Suppressor macrophage treated with lipopolysaccharide for 4 hours (primary cell): ENCODE measurements at places on chromosomes 2 and 18.
A peak's percentile ranks its signal among the peaks of the same experiment; 100 is the strongest.

DNA sequence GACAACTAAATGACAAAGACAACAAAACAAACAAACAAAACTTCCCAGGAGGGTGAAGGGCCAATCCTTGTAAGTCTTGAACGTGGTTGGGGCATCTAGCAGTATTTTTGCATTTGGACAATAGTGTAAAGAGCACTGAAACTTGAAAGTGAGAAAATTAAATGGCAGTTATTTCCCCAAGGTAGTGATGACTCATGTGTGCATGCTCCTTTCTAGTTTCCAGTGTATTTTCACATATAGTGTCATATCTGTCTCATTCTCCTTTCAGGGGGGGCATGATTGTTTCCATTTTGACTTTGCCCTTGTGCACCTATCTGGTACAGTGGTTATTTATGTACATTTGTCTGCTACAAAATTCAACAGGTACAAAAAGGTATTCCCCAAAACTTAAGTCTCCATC is 39.5 kb downstream of the CERS6 start:
- DNase-seq: peak; percentile 32

DNA sequence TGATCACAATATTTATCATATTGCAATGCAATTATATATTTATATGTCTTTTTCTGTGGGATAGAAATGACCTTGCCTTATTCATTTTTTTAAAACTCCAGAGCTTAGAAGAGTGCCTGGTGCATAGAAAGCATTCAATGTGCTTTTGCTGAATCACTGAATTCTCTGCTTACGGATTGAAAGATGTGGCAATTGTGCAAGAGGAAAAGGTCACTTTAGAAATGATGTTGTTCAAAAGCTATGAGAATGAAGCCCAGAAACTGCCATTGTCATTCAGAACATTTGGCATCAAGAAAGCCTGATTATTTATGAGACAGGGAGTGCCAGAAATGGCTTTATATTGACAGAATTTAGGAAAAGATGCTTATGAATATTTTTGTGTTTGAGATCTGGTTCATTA is 678.6 kb upstream of the CDH2 start:
- no peak for DNase-seq

- DNase-seq: no peak
These were observed 119.6 kb upstream of the ITGA6 start for GRCh38 chr2:172307800-172308199.

- DNase-seq: no peak
These were observed 108.5 kb downstream of the CTAGE1 start for GRCh38 chr18:22309191-22309590.

DNA sequence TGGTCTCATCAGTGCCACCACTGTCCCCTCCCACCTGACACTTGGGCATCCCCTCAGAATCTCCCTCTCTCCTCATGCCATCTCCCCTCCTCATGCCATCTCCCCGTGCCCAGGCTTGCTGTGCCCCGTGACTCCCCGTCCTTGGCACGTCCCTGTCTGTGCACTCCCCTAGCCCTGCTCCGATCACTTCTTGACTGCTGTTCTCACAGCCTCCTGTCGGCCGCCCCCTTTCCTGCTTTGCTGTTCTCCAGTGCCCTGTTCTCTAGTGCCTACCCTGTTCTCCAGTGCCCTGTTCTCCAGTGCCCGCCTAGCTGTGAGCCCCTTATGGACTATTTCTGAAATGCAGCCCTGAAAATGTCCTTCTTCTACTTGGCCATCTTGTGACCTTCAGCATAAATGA is 253.8 kb downstream of the ALPK2 start:
- no peak for DNase-seq

GRCh38 chr18:28690836-28691495 is 514.0 kb upstream of the CDH2 start:
- no peak for DNase-seq

- DNase-seq: no peak
These were observed 241.1 kb downstream of the SMAD2 start for GRCh38 chr18:47689371-47689770.

- no peak for DNase-seq
These were observed 195.6 kb downstream of the HRH4 start for GRCh38 chr18:24656050-24656449.

DNA sequence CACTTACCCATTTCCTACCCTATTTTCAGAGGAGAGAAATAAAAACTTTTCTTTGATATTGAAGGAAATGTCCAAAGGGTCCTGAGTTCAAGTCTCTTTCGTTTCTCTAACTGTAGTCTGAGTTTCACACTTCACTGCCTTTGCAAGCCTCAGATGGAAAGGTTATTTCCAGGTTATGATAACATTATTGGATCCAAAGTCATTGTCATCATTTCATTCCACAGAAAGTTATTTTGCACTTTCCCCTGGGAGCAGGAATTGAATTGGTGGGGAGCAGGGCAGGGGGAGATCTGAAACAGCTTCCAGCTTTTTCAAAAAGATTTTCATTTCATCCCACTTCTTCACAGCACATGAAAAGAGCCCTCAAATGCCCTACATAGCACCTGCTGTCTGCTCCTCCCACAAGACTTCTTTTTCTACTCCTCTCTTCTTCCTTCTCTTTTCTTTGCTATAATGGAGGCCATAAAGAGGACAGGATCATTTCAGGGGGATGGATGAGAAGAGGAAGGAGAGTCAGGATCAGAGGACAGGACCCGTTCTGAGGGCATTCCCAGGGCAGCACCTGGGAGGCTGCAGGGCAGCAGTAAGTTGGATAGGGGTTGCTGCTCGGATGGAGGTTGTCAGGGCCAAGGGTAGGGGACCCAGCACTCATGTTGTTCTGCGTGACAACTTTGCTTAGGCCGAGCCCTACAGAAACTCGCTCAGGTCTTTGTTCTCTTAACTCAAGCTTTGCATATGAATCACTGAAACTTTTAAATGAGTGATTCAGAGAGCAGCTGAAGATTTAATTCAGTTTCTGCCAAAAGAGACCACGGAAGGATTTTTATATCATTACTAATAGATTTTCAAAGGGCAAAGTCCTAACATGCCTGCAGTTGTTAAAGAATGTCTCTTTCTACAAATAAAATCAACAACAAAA is 11.4 kb upstream of the GALNT5 start:
- no peak for DNase-seq

- DNase-seq: no peak
These were observed 2.3 kb downstream of the SLC3A1 start for GRCh38 chr2:44277541-44277940.

GRCh38 chr2:26274058-26274613 is 29.4 kb downstream of the HADHB start:
- DNase-seq: peak; percentile 85

DNA sequence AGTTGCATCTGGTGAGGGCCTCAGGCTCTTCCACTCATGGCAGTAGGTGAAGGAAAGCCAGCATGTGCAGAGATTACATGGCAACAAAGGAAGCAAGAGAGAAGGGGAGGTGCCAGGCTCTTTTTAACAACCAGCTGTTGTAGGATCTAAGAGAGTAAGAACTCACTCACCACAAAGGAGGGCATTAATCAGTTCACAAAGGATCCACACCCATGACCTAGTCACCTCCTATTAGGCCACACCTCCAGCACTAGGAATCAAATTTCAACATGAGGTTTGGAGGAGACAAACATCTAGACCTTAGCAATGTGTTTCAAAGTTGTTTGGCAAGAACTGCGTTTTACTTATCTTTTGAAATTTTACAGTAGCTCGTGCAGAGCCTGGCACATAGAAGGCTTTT is 20.5 kb upstream of the REG3A start:
- DNase-seq: no peak

DNA sequence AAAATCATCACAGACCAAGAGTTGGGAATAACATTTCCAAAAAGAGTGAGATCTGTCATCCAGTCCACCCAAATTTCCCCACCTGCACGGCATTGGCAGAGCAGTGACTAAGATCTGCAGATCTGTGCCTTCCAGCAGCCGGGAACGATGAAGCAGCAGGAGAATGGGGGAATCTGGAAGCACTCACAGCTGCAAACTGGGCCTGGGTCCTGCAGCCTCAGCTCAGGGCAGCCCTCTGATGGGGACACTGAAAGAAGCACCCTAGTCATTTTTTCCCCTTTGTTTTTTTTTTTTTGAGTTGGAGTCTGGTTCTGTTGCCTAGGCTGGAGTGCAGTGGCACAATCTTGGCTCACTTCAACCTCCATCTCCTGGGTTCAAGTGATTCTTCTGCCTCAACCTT is 4.4 kb upstream of the SAG start:
- DNase-seq: no peak

GRCh38 chr18:55786651-55787272 is 198.8 kb upstream of the TCF4 start:
- no peak for DNase-seq

DNA sequence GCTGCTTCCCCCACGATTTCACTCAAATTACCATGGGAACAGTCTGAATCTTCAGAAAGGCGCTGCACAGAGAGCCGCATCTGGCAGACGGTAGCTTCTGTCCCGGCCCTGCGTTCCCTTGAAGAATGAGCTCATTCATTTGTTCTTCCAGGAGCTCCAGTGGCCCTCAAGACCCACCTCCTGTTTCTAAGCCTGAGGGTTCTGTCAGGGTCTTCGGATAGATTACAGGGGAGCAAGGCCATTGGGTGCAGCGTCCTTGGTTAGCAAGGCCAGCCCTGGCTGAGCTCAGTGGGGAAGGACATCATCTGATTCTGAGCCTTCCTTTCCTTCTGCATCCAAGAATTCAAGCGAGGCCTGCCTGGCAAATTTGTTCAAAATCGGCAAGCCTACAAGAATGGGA is 111.9 kb downstream of the PDCL3 start:
- no peak for DNase-seq

DNA sequence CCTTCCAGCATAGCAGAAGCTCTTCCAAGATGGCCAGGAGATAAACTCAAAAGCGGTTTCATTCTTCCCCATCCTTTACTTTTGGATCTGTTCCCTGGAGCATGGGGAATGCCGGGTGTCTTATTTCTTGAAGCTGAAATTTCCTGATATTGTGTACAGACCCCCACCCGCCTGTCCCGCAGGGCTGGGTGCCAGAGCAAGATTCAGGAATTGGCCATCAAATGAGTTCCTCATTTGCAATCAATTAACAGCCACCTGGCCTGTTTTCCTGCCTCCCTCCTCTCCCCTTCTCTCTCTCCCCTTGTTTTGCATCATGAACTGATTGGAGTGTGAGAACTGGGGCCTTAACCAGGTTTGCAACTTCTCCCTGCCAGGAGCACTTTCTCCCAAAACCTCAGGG is 202.1 kb downstream of the SH3RF3 start:
- DNase-seq: no peak

DNA sequence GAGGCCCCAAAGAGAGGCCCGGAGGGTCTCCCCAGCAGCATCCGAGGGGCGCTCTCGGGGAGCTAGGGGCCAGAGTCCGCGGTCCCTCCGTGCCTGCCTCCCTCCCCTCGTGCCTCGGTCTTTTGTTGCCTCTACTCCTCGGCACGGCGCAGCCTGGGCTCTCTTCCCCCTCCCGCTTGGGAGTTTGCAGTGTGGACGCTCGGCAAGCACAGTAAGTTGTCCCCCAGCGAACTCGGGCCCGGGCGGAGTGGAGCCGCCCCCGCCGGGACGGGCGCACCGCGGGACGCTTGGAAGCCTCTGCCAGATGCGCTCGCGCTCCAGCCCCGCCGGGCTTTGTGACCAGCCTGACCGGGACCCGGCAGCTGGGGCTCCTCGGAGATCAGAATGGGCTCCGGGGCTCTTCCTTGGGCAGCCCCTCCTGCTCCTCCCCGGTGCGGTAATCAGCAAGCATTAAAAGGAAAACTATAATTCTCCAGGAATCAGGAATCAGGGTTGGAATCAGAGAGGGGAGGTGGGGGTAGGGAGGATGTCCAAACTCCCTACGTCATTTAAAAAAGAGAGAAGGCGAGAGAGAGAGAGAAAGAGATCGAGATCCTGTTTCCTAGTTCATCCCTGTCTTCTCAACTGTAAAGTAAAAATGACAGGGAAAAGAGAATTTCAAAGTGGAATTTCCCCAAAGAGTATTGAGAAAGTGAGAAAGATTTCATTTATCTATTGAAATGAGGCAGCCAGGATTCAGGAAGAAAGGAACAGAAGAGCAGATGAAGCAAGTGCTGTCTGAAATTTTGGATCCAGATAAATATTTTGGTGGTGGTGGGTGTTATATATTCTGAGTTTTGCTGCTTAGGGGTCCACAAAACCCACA is 786 bp upstream of the TMEM200C start:
- peak; percentile 8 for DNase-seq

GRCh38 chr2:222656526-222657446 is 894 bp upstream of the FARSB start:
- DNase-seq: no peak

GRCh38 chr2:9211496-9211895 is 4.9 kb downstream of the ASAP2 start:
- no peak for DNase-seq

- DNase-seq: no peak
These were observed 7.2 kb downstream of the HADHB start for GRCh38 chr2:26251893-26252292.

GRCh38 chr18:5106730-5107129 is 90.3 kb downstream of the AKAIN1 start:
- DNase-seq: no peak

DNA sequence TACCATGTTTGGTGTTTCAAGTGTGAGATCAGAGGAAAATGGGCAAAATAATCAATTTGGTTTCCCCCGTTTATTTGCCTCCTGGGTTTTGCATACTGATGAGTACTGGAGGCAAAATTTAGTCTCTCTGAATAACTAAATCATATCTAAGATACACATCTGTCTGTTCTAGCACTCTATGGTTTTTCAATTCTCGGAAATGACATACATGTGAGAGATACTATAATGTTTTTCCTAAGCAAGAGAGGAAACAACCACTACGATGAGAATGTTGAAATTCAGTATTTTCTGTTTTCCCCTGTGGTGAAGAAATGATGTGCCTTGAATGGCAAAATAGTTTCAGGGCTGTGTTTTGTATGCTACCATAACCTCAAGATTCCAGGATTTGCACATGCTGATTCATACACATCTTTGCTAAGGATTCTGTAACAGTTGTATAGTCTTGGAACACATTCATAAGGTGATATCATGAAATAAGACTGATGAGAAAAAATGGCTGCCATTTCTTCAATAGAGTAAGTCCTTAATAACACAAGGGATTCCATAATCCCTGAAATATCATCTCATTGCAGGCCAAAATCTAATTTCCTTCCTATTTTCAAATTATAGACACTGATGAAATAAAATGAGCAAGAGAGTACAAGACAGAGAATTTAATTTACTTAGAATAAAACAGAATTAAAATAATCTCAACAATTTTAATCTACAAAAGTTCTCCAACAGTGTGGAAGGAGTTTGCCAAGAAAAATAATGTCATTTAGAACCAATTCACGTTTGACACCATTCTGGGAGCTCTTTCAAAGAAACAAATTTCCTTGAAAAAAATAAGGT is 316.6 kb downstream of the FIGN start:
- DNase-seq: peak; percentile 1

- DNase-seq: no peak
These were observed 37.3 kb upstream of the SH3BP4 start for GRCh38 chr2:234914371-234915154.

- no peak for DNase-seq
These were observed 19.2 kb downstream of the ATOH8 start for GRCh38 chr2:85772841-85773491.

DNA sequence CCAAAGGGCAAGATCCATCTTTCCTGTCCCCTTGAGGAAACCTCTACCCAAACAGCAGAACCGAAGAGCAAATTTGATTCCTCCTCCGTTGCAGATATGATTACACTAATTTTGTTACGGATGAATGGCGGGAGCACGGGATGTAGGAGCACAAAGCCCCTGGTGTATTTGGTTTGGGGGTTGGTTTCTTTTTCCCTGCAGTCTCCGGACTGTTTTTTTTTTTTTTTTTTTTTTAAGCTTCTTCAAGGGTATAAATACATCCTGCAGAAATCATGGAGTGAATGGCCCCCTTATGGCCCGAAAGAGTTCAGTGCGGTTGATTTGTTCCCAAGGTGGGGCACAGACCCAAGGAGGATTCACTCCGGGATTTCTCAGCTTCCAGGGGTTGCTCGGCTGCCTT is 135.3 kb upstream of the SH3BP4 start:
- no peak for DNase-seq
